ENCODE measurements at places on chromosomes 1 and 21.

DNA sequence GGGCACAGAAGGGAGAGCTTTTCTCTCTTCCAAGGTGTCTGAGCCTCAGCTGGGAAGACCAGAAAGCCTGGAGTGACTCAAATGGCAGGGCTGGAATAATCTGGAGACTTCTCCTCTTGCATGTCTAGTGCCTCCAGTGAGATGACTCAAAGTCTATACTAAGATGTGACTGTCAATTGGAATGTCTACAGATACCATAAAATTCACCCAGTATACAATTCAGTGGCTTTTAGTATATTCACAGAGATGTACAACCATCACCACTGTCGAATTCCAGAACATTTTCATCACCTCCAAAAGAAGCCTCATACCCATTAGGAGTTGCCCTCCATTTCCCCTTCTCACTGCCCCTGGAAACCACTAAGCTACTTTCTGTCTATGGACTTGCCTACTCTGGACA is 47.9 kb upstream of the CNN3 start:
- no peak for DNase-seq

- no peak for DNase-seq
These were observed 322.4 kb upstream of the DEPDC1 start for GRCh38 chr1:68819190-68819829.

DNA sequence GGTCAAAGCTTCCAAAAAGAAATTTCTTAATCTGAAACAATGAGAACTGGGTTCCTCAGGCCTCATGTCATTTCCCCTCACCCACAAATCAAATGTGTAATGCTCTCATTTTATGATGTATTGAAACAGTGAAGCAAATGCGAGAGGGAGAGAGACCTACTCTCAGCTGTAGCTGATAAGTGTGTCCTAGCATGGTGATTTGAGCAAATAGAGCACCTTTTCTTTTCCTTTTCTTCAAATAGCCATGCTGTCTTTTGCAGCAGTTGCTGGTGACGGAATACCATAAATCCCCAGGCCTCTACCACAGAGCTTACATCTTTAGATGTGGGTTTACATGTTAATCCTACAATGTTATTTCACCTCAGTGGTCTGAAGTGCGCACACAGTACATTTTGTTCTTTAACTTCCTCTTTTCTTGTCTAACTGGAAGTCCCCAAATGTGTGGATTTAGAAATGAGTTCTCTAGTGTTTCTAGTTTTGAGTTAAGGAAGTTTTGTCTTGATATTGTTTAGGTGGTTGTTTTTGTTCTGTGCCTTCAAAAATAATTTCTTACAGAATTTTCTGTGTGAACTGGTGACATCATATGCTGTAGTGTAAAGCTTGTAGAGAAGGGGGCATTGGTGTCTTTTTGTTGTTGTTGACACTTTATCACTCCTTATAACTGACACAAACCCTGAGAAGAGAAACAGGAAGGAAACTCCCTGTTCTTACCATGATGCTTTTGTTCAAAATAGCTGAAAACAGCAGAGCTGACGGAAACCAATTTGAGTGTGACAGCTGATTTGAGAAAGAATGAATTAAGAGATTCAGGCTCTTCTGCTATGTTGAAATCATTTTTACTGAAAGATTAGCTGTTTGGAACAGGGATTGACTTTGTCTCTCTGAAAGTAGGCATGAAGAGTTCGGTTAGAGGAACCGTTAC is 12.2 kb downstream of the SMAP2 start:
- DNase-seq: no peak

- no peak for DNase-seq
These were observed 8.7 kb upstream of the BARHL2 start for GRCh38 chr1:90725657-90726424.

- DNase-seq: no peak
These were observed 102.0 kb upstream of the C8B start for GRCh38 chr1:57067863-57068262.

DNA sequence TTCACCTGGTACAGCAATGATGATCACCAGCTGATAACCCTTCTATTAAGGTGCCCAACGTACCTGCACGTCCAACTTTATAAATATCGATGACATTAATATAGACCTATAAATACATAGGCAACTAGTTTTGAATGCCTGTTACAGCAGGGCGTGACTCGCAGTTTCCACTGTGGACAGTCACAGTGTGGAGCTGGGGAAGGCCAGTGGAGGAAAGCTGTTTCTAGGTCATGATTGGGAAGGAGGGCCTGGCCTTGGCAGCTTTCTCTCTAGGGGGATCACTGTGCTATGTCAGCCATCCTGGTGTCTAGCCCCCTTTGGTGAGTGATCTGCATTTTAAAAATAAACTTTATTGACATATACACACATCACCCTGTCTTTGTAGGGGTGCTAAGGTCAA is 4.4 kb upstream of the PRDM15 start:
- no peak for DNase-seq

- DNase-seq: no peak
These were observed 281.7 kb upstream of the ESRRG start for GRCh38 chr1:217004776-217005436.

GRCh38 chr1:234933475-234933874 is 195.2 kb downstream of the TOMM20 start:
- no peak for DNase-seq

DNA sequence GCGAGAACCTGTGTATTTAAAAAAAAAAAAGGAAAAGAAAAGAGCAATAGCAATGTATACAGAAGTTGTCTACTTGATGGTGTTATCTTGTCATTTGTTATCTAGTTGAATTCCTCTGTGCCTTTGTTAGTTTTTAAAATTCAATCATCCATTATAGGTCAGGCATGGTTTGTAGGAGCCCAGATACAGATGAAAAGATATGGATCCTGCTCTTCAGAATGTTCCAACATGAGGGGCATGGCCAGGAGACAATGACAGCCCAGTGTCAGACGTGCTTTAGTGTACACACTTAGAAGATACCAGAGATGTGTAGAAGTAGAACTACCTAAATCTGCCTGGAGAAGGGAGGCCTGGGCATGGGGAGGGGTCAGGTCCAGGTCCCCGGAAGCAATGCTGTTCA is 16.6 kb downstream of the MTARC2 start:
- DNase-seq: no peak

DNA sequence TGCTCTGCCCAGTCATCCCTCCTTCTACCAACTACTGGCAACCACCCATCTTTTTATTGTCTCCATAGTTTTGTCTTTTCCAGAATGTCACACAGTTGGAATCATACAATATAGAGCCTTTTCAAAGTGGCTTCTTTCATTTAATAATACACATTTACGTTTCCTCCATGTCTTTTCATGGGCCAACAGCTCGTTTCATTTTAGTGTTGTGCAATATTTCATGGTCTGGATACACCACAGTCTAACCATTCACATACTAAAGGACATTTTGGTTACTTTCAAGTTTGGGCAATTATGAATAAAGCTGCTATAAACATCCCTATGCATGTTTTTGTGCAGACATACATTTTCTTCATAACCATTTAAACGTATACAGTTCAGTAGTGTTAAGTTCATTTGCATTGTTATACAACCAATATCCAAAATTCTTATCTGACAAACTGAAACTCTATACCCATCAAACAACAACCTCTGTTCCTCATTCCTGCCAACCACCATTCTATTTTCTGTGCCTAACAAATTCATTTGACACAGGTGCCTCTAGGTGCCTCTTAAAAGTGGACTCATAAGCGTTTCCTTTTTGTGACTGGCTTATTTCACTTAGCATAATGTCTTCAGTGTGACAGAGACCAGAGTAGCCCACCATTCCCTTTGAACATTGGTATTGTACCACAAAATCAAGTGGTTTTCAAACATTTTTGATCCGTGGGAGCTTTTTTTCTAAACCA is 138.1 kb downstream of the NR5A2 start:
- no peak for DNase-seq

- no peak for DNase-seq
These were observed 9.5 kb downstream of the PSMB4 start for GRCh38 chr1:151408891-151409290.

DNA sequence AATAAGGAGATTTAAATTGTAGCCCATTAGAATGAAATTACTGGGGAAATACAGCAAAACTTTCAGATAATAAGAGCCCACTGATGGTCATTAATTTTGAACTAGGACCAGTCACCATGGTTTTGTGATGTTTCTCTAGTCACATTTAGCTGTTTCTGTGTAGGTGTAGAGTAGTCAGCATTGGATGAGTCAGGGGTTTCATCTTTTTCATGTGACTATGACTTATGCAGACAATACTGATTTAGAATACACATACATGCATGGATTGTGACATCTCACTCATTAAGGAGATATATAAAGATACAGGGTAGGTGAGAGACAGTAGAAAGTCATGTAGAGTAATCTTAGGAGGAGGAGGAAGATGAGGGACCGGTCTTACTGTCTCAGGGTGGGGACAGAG is 1192.7 kb downstream of the KCNT2 start:
- no peak for DNase-seq

All from activated CD8-positive, alpha-beta memory T cell treated with anti-CD3 and anti-CD28 coated beads for 1 hour (primary cell).